ENCODE measurements at places on chromosomes 1 and 21.

- DNase-seq, result no peak
Measured at GRCh38 chr1:172566196-172566997, 33.4 kb downstream of the SUCO start.

DNA sequence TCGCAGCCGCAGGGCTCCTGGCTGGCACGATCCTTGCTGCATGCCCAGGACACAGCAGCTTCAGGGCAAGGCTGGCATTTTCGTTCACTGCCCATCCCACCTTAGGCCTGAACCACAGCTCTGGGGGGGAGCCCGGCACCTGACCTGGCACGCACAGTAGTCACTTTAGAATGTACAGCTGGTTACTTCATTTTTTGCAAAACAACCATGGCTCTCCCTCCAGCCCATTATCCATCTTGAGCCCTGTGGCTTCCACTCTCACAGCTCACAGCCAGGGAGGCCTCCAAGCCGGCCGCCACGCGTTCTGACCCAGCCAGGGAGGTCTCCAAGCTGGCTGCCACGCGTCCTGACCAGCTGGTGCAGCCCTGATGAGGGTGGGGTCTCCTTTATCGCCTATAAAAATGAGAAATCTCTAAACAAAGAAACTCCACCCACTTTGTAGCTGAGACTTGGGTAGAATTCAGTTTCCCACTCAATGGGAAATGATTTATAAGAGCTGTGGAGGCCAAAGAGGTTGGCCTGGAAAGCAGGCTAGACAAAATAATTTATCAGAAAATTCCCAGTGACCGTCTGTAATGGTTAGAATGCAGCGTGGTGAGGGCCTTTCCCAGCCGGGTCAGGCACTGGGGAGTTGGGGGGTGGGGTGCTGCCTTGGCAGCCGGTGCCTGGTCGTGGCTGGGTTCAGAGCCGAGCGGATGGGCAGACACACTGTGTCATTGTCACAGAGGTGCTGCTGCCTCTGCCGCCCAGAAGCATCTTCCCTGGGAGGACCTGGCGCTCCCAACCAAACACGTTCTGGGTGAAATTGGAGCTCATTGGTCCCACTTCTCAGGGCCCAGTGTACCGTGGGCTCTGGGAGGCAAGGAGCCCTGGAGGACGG, 54.6 kb upstream of the ACTRT2 start:
- DNase-seq, result no peak

GRCh38 chr1:247854899-247855545, 2.0 kb upstream of the TRIM58 start:
- DNase-seq, result no peak

DNA sequence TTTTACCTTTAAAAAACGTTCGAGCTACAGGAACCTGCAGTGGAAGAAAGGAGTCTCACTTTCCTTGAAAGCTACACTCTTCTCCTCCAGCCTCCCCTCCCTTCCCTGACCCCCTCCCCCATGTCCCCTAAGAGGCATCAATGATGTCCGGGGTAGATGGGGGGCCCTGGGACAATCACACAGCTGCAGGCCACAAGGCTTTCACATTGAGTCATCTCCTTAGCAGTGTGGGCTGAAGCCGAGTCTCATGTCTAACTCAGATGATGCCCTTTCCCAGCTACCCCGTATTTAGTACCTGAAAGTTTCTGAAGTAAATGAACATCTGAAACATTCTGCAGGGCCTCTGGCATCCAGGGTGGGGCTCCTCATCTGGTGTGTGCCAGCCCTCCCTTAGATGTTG, 6.3 kb upstream of the GPR25 start:
- DNase-seq, result peak; percentile 57

DNA sequence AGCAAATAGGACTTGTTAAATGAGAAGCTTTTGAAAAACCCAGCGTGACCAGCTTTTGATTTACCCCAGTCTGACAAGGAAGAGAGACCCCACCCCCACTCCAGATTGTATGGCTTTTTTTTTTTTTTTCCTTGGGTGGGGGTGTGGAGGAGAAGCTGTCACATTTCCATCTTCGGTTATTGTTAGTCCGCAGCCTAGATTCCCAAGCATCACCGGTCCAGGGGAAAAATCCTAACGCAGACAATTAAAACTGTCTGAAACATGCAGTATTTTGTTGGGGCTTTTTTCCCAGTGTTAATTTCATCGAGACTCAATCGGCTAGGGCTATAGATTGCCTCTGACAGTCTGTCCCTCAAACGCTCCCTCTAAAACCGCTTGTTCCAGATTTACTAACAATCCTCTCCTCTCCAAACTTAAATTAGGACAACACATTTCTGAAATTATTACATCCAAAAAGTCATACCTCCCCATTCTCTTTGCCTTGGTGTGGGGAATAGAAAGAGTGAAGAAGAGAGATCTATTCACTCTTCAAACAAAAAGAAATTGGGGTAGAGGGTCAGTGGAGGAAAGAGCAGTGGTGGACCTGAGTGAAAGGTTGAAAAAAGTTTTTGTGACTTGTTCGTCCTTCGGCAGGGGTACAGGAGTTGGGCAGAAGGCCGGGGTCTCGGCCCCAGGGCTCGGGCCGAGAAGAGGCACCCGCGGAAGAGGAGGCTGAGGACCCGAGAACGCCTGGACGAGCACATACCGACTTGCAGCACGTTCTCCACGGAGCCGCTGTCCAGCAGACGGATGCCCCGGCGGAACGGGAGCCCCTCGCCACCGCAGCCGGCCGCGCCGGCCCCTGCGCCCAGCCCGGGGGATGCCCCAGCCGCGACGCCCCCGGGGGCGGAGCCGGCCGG, 1.1 kb downstream of the ZSWIM5 start:
- no peak for DNase-seq

DNA sequence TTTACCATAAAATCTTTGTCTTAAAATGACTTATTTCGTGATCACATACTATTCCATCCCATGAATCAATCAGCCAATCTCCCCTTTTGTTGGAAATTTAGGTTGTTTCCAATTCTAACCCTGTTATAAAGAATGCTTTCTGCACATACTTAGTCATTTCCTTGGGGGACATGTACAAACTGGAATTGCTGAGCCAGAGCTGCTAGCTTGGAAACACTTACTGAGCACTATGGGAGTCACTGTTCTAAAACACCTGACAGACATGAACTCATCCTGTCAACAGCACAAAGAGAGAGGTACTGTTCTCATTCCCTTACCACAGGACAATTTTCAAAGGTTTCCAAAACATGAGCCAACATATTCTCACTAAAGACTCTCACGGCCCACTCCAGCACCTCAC, 32.1 kb downstream of the AK2 start:
- no peak for DNase-seq

GRCh38 chr1:36705629-36706028, 222.9 kb upstream of the CSF3R start:
- no peak for DNase-seq

DNA sequence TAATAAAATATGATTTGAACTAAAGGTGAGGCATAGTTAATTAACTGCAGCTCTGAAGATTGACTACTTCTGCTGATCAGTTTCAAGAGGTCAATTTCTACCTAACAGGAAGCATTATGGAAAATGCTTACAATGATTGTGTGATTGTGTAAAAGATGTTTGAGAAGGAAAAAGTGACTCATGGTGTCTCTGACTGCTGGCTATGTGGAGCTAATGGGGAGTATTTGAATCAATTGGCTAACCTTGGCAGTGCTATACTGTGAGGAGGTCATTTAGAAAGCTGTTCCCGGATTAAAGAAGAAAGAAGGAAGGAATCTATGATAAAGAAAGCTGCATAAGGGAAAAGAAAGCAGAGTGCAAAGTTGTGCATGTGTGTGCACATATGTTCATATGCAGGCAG, 376.5 kb downstream of the ADGRL2 start:
- DNase-seq, result no peak

GRCh38 chr21:41671859-41672542, 94.9 kb downstream of the RIPK4 start:
- no peak for DNase-seq

- no peak for DNase-seq
Measured at GRCh38 chr1:199079994-199080393, 441.2 kb downstream of the PTPRC start.

DNA sequence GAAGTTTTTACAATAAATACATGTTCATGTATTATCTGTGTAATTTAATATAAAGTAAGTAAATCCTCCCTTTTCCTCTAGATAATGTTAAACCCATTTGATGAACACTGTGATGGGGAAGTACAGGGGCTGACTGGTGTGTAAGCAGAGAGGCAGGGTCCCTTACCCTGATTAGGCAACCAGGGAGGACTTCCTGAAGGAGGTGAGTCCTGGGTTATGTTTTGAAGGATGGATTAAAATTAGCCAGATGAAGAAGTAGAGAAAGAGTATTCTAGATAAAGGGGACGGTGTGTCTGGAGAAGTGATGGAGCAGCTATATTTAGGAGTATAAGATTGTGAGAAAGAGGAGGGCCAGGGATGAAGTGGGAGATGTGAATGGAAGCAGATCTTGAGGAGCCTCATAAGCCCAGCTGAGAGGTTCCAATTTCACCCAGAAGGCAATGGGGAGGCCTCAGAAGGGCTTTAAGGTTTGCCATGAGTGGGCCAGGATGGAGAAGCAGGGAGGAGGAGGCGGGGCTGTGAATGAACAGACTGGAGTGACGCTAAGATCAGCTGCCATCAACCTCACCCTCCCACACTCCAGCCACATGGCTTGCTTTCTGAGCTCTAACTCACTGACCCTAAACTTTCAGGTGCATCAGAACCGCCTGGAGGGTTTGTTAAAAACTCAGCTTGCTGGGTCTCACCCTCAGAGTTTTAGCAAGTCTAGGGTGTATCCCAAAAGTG, 30.9 kb upstream of the ID3 start:
- no peak for DNase-seq

DNA sequence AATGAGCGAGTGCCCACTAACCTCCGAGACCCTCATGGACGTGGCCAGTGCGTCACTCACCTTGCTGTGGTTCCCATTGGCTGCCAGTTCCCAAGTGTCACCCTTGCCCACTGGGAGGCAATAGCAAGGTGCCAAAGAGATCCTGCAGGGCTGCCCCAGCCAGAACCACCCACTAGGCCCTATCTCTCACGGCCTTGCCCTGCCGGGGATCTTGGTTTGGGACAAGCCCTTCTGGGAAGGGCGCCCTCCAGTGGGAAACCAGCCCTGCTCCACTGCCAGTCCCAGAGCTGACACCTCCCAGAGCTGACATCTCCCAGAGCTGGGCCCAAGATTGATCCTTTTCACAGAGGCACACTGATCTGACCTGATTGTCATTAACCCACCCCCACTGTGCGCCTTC, 2.1 kb upstream of the SELENON start:
- DNase-seq, result no peak

GRCh38 chr1:53048960-53049573, 12.9 kb upstream of the PODN start:
- no peak for DNase-seq

- DNase-seq, result no peak
Measured at GRCh38 chr1:41957568-41957967, 38.8 kb upstream of the HIVEP3 start.

GRCh38 chr21:45893740-45894449, 87.7 kb upstream of the COL6A1 start:
- no peak for DNase-seq

DNA sequence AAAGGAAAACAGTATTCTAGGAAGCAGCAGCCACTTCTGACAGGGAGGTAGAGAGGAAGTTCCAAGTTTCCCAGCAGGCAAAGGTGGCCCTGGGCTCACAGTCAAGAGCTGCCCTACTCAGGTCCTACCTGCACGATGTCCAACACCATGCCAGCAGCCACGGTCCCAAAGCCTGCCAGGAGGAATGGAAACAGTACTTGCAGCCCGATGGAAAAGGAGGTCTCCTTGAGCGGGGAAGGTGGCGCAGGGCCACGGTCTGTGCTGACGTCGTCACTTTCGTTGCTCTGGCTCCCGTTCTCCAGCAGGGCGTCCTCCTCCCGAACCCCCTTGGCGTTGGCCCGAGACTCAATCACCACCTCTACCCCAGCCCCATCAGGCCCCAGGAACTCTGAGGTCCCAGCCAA, 3.1 kb downstream of the SLC41A1 start:
- no peak for DNase-seq

GRCh38 chr1:233240371-233240770, 55.2 kb downstream of the PCNX2 start:
- DNase-seq, result no peak

- no peak for DNase-seq
Measured at GRCh38 chr21:15152591-15152990, 87.8 kb upstream of the NRIP1 start.

DNA sequence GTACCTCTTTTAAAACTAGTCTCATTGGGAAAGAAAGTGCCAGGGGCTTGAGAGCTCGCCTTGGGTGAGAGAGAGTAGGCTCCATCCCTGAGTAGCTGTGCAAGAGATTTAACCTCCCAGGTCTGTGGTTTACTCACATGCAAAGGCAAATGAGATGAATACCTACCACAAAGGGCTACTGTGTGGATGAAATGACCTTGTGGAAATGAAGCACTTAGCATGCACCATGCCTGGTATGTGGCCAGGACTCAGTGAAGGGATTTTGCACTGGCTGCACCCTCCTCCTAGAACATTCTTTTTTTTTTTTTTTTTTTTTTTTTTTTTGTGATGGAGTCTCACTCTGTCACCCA, 120.3 kb downstream of the PROX1 start:
- DNase-seq, result no peak

DNA sequence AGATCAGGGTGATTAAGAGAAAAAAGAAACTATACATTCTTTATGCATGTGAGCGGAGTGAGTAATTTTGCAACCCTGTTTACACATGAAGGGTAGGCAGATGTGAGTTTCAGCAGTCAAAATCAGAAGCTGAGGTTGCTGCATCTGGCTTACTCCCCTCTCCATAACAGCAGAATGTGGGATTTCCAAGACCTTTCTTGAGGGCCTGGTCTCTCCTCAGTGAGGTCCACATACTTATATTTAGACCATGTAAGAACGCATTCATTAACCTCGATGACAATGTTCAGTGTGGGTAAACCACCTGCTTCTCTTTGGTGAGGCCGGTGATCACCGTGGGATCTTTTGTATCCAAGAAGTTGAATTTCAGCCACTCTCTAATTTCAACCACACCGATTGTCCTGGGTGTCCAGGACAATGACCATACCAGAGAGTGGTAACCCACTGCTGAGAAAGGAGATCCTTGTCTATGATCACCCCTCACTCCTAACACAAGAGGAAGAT, 18.7 kb upstream of the RAP1A start:
- DNase-seq, result no peak

DNA sequence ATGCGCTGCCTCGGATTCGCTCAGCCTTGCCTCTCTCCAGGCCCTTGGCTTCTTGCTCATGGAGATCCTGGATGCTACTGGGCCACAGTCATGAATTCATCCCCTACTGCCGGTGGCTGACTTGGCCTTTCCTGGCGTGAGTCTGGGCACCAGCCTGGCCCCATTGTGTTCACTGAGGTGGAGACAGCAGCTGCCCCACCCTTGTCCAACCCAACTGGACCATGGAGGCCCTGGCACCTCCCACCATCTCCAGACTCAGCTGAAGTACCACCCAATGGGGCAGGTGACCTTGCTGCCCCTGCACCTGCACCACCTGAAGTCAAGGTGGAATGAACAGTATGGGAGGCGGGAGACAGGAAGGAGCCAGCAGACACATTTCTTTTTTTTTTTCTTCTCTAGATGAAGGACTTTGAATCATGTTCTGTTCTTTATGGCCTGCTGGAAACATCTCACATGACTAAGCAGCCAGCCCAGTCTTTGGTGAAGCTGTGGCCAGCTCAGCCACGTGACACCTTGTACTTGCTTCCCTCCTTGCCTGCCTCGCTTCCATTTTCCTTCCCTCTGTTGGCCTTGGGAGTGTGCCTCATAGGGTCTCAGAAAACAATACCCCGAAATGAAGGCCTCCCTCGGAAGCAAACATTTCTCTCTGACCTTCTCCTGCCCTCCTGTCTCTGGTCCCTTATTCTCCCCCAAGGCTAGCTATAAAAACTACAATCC, 3.8 kb upstream of the SLC30A2 start:
- DNase-seq, result no peak
